ENCODE measurements at places on chromosomes 12 and 14.

GRCh38 chr12:57524814-57525614 lies 2.4 kb downstream of the MBD6 start:
- no peak for DNase-seq

DNA sequence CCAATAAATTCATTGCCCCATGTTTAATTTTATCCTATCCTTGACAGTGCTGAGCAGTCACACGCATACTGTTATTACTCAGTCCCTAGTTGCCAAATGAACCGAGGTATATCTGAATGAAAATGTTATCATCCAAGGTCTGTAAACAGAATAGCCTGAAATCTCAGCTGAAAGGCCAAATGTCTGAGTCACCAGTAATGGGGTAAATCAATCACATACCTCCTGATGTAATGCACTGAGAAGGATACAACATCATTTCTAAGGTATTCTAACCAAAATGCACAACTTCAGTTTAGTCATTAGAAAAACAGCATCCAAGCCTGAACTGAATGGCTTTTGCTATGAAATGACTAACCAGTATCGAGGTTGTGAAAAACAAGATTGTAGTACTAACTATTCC lies 228.6 kb downstream of the DPF3 start:
- DNase-seq: no peak

DNA sequence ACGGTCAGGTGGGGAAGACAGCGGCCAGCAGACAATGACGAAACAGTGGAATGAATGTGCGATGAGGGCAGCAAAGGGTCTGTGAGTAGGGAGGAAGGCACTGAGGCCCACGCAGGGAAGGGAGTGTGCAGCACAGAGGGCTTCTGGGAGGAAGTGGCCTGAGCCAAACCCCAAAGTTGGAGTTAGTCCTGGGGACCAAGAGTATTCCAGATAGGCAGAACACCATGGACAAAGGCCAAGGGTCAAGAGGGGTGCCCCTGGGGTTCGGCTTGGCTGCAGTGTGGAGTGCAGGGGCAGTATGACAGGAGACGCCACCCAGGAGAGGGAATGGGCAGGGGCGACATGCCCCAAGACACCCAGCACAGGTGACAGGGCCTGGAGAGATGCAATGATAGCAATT lies 58.8 kb downstream of the CHGA start:
- no peak for DNase-seq

DNA sequence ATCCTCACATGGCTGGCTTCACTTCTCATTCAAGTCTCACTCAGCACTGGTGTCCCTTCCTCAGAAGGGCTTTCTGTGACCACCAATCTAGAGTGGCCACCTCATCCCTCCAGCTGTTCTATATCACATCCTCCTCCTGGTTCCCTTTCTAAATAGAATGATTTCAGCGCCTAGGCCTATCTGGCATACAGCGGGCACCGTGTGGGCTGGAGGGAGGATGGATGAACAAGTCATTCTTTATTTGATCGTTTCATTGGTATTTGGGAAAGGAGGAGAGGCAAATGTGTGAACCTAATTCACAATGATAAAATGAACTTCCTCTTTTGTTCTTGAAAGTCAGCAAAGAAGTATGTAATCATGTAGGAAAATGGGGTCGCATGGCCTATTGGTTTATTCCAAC lies 394.2 kb downstream of the DPF3 start:
- no peak for DNase-seq

DNA sequence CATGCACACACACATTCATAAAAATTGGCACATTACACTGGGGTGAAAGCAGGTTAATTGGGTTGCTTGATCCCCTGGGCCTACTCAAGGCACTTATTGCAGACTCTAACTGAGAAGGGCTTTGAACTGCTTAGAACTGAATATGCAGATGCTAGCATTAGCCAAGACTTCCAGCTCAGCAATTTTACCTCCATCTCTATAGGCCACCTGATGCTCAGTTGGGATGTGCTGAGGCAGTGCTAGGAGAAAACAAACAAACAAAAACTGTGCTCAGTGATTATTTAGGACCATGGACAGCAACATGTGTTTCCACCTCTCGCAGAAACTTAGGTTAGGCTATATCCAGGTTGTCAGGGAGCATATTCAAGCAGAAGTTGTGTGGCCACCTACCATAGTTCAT lies 124.8 kb upstream of the WSCD2 start:
- no peak for DNase-seq
